ENCODE measurements at places on chromosomes 12 and 14.
A peak's percentile ranks its signal among the peaks of the same experiment; 100 is the strongest.

GRCh38 chr14:55028066-55028465 is 1.0 kb downstream of the SOCS4 start:
- no peak for DNase-seq

DNA sequence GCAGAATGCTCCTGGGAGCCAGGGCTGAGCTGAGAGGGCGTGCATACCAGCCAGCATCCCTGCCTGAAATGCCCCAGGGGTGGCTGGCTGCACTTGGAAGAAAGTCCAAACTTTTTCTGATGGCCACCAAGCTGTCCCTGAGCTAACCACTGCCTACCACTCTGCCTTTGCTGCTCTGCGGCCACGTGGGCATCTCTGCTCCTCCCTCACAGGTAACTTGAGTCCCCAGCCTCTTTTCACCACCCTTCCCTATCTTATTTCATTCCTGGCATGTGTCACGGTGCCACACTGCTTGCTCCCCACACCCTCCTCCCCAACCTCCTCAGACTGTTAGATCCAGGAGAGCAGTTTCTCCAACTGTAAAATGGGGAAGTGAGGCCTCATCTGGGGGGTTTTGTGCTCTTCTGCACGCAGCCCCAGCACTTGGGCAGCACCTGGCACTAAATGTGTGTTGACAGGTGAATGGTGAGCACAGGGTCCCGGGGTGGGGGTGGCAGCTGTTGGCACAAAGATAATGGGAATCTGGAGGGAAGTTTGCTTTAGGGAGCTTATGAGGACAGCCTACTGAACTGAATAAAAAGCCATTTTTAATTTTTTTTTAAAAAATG is 113.0 kb downstream of the GLT1D1 start:
- no peak for DNase-seq

DNA sequence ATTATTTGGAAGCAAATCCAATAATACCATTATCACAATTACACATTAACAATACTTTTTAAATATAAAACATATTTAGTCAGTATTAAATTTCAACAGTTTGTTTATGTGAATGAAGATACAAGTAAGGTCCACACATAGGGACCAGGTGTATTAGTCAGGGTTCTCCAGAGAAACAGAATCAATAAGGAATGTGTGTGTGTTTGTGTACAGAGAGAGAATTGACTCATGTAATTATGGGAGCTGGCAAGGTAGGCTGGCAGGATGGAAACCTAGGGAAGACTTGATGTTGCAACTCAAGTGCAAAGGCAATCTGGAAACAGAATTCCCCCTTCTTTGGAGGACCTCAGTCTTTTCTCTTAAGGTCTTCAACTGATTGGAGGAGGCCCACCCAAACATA is 123.2 kb upstream of the OTX2 start:
- DNase-seq: no peak

DNA sequence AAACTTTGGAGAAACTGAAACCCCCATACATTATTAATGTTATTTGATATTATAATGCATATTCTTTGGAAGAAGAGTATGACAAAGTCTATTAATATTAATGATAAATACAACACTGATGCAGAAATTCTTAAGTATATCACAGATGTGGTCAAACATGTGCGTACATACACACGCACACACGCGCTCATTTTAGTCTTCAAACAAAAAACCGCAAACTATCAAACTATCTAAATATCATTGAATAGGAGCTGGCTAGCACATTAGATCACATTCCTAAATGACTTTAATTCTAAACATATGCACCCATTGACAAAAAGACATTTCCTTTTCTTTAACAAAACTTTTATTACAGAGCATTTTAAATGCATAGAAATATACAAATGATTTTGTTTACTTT is 872.7 kb downstream of the SLC16A7 start:
- DNase-seq: peak; percentile 56

DNA sequence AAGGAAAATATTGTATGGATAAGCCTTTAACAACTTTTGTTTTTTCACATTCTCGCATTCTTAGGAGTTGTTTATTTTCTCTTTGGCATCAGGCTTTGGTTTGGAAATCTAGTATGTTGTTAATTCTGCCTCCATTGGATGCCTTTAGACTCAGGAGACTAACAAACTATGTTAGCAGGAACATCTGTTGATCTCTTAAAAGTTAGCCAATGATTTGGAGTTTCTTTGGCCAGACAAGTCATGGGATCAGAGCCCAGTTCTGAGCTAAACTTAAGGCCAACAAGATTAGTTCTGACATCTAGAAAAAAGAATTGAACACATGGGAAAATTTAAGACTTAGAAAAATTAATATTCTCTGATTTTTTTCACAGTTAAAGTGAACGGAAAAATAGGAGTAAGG is 35.3 kb upstream of the STRAP start:
- peak; percentile 55 for DNase-seq

DNA sequence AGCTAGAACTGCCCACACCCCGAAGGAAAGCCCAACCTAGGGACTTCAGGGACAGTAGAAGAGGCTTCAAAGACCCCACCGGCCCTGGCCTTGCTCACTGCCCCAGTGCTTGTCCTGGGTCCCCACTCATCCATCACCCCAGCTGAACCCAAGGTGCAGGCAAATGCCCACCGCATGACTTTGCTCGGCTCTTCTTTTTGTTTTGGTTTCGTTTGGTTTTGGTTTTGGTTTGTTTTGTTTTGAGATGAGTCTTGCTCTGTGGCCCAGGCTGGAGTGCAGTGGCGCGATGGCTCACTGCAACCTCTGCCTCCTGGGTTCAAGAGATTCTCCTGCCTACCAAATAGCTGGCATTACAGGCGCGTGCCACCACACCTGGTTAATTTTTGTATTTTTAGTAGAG is 9.0 kb downstream of the CCDC85C start:
- DNase-seq: no peak

DNA sequence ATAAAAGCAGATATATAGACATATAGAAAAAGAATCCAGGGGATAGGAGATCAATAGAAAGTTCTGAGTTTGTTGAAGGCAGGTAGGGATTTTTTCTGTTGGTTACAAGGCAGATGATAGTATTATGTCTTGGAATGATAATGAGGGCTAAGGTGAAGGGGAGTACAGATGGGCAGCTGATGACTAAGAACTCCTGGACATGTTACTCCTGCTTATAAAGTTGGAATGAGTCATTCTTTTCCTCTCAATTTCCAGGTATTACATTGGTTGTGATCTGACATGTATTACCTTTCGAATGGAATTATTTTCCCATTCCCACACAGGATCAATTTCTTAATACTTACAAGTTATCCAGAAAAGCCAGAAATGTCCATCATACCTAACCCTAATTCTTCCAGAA is 545.2 kb upstream of the MGAT4C start:
- no peak for DNase-seq

DNA sequence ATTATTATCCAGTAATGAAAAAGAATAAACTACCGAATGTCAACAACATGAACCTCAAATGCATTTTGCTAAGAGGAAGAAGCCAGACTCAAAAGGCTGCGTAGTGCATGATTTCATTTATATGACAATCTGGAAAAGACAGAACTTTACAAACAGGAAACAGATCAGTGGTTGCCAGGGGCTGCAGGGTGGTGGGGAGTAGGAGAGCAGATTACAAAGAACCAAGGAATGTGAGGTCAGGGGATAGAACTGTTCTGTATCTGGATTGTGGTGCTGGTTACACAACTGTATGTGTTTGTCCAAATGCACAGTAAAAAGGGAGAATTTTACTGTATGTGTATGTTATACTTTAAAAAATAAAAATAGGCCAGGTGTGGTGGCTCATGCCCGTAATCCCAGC is 89.7 kb upstream of the MYL2 start:
- no peak for DNase-seq

- DNase-seq: peak; percentile 42
Observed at GRCh38 chr12:89470741-89471509, 53.7 kb downstream of the GALNT4 start.

DNA sequence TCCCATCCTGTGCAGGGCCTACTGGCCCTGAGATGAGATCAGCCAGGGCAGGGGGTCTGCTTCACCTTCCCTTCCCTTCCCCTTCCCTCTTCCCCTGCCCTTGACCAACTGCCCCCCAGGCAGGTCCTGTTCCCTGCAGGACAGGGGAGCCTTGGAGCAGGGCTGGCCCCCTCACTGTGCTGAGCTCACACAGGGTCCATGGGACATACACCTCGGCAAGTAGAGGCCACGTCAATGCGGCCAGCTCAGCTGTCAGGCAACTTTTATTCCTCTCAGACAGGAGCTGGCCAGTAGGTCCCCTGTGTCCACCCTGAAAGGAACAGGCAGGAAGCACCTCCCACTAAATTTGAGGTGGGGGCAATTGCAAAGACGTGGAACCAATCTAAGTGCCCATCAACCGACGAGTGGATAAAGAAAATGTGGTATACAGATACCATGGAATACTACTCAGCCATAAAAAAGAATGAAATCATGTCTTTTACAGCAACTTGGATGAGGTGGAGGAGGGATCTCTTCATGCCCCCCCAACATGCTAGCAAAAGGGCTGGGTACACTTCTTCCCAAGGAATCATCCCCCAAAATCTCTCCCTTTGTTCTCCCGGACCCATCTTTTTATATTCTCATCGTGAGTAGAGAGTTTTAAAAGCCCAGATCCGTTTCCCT is 148.7 kb downstream of the BCL11B start:
- no peak for DNase-seq

DNA sequence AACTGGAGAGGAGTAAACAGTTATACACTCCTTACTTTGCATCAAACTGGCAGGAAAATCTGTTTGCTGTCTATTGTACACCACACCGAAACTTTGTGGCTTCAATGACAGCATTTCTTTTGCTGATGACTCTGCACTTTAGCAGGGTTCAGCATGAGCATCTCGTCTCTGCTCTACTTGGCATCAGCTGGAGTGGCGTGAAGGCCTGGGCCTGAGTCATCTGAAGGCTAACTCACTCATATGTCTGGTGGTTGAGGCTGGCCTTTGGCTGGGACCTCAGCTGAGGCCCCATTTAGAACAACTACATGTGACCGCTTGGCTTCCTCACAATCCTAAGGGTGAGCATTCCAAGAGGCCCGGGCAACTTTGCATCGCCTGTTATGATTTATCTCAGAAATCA is 28.7 kb upstream of the REP15 start:
- DNase-seq: peak; percentile 32

- DNase-seq: peak; percentile 71
Observed at GRCh38 chr12:122891661-122892525, 4.0 kb downstream of the VPS37B start.

DNA sequence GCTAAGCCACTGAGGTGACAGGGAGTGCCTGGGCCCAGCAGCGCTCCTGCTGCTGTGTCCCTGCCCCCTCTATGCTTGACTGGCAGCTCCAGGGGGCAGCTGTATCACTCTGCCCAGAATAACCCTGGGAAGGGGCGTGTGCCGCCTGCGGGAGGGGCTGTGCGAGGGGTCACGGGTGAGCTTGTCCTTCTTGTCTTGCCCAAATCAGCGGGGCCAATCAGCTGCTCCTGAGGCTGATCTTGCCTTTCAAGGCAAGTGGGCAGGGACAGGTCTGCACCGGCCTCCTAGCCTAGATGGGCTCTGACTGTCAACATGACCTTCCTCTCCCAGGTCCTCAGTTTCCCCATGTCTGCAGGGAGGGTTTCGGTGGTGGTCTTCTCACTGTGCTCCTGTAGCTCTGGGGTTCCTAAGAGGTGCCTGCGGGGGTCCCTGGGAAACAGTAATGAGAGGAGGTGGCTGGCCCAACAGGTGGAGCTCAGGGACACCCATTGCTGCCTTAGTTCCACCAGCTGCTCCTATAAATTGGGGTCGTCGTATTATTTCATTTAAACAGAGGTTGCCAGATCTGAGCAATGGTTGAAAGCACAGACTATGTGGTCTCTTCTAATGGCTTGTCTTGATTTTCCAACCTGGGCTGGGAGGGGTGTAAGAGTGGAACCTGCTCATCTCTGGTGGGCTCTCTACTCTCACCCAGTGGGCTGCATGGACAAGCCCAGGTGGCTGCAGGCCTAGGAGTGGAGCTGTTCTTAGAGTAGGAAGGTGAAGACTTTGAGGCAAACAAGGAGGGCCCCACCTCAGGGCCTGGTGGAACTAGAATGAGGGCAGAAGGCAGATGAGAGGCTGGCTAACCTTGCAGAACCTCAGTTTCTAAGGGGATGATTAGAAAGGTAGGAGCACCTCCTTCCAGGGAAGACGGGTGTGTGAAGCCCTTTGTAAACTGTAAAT is 11.7 kb downstream of the RTL1 start:
- DNase-seq: no peak

GRCh38 chr12:127060933-127061332 is 1206.0 kb upstream of the TMEM132C start:
- DNase-seq: no peak

DNA sequence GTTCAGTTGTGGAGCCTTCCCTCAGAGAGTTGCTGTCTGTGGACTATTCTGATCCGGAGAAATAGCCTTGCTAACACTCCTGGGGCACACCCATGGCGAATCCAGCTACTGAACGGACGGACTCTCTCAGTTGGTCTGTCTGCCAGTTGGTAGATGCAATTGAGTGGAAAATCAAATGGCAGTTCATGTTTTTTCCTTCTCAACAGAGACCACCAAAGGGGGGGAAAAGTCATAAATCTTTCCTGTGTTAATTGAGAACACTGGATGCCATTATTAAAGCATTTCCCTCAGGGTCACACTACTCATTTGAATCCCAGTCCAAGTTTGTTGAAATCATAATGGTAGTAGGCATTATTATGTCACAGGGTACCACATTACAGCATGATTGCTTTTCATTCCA is 354.3 kb upstream of the FAR2 start:
- DNase-seq: no peak

DNA sequence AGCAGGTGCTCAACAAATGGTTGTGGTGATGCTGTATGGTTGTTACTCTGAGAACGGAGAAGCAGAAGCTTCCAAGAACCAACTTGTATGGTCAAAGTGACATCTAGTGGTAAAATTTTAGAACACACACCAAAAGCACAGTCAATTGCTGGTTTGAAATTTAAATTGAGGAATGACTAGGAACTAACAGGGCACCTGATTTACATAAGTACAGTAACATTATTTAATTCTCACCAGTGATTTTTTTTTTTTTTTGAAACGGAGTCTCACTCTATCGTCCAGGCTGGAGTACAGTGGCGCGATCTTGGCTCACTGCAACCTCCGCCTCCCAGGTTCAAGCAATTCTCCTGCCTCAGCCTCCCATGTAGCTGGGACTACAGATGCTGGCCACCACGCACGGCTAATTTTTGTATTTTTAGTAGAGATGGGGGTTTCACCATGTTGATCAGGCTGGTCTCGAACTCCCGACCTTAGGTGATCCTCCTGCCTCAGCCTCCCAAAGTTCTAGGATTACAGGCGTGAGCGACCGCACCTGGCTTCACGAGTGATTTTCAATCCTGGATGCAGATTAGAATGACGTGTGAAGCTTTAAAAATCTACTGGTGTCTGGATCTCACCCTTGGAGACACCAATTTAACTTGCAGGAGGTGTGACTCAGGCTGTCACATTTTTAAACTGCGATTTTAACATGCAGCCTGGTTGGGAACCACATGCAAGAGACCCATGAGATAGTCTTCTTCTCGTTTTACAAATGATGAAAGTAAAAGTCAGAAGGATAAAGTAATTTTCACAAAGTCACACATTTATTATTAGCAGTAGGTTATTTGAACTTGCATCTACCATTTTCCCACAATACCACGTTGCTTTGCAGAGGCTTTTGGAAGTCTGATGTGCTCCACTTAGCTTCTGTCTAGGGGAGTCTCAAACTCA is 14.1 kb upstream of the NUMB start:
- DNase-seq: peak; percentile 64
